ENCODE measurements at places on chromosomes 12 and 14.

DNA sequence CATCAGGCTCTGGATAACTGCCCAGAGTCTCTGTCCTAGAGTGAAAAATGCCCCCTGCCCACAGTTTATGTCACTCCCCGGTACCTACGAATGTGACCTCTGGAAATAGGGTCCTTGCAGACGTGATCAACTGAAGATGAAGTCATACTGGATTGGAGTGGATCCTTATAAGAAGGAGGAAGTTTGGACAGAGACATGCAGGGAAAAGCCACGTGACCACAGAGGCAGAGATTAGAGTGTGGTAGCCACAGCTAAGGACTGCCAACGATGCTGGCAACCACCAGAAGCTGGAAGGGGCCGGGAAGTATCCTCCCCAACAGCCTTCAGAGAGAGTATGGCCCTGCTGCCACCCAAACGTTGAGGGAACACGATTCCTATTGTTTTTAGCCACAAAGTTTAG is 101.2 kb upstream of the NCOR2 start:
- DNase-seq: no peak

DNA sequence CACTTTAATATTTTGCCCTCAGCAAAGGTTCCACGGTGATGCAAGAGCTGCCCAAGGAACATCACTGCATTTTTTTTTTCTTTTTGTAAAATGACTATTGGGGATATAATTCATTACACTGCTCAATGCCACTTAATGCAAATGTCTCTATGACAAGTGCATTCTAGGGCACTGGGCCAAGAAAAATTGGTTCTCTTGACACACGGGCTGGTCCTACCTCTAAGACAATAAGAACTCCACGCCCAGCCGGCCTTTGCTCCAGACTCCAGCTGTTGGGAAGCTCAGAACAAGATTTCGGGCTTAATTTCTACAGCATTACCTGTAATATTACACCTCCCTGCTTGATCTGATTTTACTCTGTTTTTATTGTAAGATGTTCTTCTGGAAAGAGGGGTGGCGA is 48.8 kb upstream of the VRK1 start:
- no peak for DNase-seq

- no peak for DNase-seq
Observed at GRCh38 chr14:78834766-78835451, 664.7 kb downstream of the NRXN3 start.

DNA sequence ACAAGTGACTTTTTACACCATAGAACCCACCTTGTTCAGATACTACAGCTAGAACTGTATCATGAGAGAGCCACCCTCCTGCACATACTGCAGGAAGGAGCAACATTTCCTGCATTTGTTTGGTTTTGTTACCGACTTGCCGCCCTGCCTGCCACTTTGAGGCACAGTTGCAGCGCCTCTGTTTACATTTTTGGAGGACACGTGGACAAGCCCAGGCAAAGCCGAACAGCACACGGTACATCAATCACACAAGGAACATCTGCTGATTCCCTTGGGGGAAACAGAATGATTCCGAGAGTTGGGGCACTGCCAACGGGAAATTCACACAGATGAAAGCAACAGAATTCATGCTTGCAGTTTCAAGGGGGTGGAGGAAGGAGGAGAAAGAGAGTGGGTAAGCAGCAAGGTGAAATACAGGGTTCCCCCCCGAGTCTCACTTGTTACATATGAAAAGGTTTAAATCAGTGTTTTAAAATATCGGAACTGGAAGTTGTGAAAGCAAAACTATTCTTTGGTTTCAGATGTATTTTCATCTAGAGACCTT is 110.7 kb downstream of the BTG1 start:
- DNase-seq: peak; percentile 77

DNA sequence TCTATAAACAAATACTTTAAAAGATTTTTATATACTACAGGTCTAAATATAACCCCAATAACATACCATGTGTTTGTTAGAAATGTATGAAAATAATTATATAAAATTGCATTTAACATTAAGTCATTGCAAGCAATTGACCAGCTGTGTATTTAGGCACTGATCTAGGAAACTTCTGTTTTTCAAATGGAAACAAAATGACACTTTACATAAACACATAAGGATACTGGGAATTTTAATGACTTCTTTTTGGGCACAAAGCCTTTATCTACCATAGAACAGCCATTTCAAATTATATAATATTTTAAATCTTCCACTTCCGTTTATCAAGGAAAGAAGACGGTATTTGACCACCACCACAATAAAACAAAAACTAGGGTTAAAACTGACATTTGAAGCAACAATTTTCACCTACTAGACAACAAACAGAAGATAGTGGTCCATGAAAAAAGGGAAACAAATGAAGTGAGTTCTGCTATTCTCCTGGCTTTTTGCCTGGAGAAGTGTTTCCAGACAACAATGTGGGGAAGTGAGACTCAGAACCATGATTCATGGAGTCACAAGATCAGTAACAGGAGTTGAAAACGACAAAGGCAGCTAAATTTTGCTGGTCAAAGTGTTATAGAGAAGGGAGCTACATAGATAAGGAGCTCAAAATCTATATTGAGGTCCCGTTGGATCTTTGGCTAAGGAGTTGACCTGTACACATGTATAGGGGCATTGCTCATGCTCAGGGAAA is 475.1 kb downstream of the TRHDE start:
- peak; percentile 14 for DNase-seq

- no peak for DNase-seq
Observed at GRCh38 chr12:53995378-53996239, 4.4 kb upstream of the HOXC9 start.

- DNase-seq: peak; percentile 69
Observed at GRCh38 chr14:37668646-37669045, 73.2 kb downstream of the TTC6 start.
